ENCODE measurements at places on chromosomes 1 and 21.

DNA sequence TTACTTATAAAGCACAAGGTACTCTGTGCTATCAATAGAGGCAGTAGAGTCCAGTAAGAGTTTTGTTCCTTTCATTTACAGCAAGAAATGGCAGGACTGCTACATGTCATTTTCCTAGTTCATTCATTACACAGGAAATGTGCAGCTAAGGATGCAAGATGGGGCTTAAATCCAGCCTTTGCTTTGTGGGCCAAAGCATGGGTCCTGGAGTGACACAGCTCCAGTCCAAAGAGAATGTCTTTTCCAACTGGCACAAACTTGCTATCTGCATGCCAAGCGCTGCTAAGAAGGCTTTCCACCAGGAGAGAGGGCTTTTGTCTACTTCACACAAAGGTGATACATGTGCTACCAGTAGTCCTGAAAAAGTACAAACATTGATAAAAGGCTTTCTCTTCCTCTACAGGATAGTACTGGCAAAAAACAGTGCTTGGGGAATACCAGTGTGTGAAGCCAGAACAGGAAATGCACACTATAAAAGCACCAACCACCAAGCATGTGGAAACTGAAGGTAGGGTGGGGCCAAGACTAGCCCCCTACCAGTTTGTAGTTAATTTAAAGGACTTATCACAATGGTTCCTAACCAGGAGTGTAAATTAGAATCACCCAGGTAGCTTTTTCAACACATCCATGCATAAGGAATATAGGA lies 68.7 kb downstream of the ARID4B start:
- no peak for DNase-seq

- DNase-seq = no peak
Measured at GRCh38 chr1:16009030-16009460, 5.0 kb downstream of the SRARP start.

DNA sequence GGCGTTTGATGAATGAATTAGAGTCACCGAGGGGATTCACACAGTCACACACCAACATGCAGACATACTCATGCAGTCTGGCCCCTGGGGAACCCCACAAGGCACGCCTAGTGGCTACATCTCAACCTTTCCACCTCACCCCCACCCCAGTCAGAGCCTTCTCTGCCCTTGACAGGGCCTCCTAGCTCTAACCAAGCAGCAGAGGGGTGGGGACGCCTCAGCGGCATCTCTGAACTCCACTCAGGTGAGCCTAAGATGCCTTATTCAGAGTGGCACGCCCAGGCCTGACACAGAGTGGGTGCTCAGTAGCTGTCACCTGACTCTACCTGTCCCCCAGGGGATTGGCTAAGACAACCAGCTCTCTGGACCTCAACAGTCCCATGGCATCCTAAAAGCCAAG lies 3.7 kb upstream of the SDC3 start:
- DNase-seq = no peak

GRCh38 chr21:38712071-38712470 lies 93.7 kb upstream of the ETS2 start:
- no peak for DNase-seq

- DNase-seq = no peak
Measured at GRCh38 chr1:6256645-6257044, 4.3 kb downstream of the GPR153 start.

GRCh38 chr1:68254667-68255226 lies 22.4 kb upstream of the WLS start:
- DNase-seq = no peak
